ENCODE measurements at places on chromosomes 6 and 20.

DNA sequence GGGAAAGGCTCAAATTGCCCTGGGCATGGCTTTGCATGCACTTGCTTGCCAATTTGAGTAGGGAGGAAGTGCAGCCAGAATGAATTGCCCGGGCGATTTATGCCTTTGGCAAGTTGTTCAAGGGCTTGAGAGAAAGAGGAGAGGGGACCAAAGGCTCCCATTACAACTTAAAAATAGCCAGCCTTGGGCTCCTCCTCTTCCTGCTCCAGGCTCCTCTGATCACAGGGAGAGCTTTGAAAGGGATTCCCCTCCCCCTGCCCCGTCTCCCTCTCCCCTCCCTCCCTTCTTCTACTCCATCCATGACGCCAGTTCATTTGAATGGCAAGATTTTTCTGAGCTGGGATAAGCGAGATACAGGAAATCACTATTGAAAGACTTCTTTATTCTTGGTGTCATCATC, 304.9 kb upstream of the JAG1 start:
- no peak for DNase-seq

GRCh38 chr6:36875250-36875633, 639 bp upstream of the PPIL1 start:
- DNase-seq, result no peak

GRCh38 chr20:12331236-12331635, 413.5 kb downstream of the BTBD3 start:
- no peak for DNase-seq

DNA sequence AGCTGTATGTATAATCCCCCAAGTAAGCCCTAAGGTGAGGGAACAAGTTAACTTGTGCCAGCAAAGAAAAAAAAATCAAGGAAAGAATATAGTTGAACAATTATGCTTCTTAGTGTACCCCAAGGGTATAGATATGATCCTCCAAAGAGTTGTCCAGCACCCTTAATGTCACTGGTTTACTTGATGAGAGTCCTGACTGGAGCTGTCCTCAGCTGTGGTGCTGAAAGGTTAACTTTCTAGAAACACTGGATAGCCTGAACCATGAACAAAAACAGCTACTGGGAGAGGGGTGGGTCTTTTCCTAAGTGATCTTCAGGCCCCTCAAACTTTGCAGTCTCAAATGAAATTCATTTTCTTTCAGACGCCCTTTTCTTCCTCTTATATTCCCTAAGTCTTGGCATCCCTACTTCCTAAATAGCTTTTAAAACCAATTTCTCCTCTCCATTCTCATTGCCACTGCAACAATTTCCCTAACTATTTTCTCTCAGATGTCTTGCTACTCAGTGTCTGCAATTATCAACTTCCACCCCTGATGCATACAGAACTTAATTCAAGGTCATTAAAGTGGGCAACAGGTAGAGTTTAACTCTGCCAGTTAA, 83.5 kb upstream of the PROKR2 start:
- peak; percentile 37 for DNase-seq

DNA sequence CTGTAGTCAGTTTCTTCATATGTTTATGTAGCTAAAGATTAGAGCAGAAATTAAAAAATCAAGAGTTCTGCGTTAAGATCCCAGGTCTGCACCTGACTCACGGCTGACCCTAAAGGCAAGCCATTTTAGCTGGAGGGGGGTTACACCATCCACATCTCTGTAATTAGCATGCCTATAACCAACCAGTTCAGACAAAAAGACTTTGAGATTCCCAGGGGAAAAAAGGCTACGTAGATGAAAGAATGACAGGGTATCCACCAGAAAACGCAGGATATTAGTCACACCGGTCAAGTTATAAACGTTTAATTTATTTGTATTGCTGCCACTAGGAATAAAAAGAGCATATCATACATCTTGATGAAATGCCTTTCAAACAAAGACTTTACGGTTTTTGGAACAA, 299.1 kb downstream of the FOXC1 start:
- DNase-seq, result no peak

Data from suppressor macrophage (primary cell).